AG09319 (cell line): ENCODE measurements at places on chromosomes 3 and 15.

DNA sequence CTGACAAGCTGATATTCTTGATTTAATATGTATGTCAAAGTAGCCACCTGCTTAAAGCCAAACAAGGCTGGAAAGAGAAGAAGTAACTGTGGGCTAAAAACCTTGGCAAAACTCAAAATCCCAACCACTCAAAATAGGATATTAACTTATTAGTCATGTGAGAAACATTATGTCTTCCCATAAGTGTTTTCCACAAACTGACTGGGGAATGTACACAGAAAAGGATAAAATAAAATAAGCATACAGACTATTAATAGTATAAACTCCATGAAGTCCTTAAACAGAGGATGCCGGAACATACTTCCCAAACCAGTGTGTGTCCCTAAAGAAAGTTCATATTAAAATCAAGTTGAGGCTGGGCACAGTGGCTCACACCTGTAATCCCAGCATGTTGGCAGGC lies 263.7 kb upstream of the THBS1 start:
- DNase-seq = no peak

- DNase-seq = no peak
Measured at GRCh38 chr3:181628384-181628783, 83.3 kb upstream of the SOX2 start.

DNA sequence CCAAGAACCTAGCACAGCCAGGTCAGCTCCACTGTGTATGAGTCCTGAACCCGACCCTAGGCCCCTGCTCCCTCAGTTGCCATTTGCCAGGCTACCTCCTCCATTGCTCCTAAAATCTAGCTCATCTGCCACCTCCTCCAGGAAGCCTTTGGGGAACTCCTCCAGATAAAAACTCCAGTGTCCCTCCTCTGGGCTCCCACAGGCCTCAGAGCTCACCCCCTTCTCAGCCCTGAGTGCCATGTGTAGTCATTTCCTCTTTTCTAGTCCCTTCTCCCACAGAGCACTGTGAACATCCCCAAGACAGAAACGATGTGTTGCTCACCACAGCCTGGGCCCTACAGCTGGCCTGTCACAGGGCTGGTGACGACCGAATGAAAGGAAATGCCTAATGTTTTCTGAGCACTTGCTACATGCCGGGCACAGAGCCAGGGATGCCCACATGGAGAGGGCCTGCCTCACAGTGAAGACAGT lies 61.0 kb downstream of the IQSEC1 start:
- no peak for DNase-seq

- DNase-seq = no peak
Measured at GRCh38 chr3:171883257-171883892, 40.2 kb downstream of the TMEM212 start.

DNA sequence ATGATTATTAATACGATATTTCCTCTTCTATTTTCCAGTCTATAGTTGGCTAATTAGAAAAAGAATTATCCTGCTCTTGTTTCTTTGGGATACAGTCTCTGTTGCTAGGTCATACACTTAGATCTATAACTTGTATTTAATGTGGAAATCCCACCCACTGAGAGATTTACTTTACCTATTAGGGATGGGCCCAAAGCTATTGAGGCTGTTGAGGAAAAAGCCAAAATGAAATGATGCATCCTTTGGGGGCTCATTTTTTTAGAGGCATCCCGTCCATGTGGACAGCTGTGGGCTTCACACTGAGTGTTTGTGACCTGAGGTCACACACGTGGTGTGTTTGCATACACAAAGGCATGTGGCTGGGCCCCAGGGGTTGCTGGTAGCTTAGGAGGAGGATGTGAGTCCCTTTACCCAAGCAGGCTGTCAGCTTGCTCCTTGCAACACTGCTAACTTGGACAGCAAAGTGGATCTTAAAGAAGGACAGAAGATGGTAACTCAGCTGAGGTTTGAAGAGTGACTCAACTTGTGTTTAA lies 477.4 kb downstream of the AGBL1 start:
- DNase-seq = no peak

GRCh38 chr3:144055604-144056003 lies 84.0 kb downstream of the DIPK2A start:
- no peak for DNase-seq

- DNase-seq = no peak
Measured at GRCh38 chr3:194369522-194370279, at the start of gene LRRC15. LRRC15 (minus strand) TSS chr3:194369743; CDS start chr3:194361043, 8,700 bp downstream.

- no peak for DNase-seq
Measured at GRCh38 chr3:113685124-113685523, 11.3 kb downstream of the USF3 start.

DNA sequence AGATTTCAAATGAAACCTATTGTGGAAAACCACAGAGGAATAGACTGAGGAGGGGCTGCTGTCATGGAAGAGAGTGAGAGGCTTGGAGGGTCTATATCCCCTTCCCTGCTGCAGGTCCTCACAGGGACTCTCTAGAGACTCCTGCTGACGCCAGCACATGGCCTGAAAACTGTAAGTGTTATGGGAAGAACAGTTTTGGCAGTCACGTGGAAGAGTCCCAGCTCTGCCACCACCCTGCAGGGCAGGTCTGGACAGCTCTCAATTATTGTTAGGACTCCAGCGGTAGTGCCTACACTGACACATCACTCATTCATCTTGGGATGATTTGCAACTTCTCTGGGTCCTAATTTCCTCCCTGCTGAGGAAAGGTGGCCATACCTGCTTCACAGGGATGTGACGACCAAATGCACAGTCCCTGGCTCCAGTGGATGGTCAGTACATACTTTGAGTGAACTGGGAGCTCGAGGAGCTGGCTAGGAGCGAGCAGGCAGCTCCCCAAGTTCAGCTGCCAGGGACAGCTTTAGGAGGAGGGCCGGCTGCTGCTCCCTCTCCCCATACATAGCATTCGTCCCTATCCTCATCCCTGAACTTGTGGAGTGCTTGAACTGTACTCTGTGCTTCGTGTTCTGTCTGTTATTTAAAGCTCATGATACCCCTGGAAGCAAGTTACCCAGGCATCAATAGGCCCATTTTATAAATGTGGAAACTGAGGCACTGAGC lies 49.2 kb downstream of the CTXND1 start:
- DNase-seq = no peak

GRCh38 chr15:38991126-38991525 lies 426.5 kb upstream of the RASGRP1 start:
- DNase-seq = peak; percentile 11

GRCh38 chr3:111538681-111539083 lies 3.3 kb upstream of the CD96 start:
- DNase-seq = no peak

DNA sequence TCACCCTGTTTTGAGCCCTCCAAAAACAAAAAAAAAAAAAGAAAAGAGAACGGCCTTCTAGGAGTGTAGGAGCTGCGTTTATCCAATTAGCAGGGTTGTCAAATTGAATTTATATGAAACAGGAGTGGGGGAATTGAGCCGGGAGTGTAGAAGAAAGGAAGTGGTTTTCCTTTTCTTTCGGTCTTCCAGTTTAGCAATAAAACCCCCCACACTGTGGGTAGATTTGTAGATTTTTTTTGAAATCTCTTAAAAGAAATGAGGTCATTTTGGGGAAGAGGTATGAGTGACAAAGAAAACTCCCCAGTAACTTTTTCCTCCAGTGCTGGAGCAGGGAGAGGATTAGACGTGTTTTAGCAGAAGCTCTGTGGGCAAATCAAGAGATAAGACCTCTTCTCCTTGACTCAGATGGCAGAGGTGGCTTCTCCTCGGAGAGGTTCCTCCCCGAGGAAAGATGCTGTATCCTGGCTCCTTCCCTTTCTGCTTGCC lies 30.8 kb downstream of the BOC start:
- DNase-seq = no peak

DNA sequence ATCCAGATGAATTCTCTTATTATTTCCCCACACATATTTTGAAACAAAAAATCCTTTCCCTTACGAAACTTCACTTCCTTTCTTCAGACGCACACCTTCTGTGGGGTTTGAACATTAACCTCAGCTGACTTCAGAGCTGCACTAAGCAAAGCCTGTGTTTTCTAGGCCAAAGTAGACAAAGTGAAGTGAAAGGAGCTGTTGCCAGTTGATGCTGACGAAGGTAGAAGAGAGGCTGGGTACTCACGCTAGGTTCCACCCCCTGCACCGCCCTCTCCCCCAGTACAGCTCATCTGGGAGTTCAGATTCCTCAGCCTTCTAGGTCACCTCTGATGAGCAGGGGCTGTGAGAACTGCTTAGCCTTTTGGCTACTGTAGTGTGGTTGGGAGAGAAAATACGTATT lies 24.1 kb downstream of the DUT start:
- DNase-seq = no peak

DNA sequence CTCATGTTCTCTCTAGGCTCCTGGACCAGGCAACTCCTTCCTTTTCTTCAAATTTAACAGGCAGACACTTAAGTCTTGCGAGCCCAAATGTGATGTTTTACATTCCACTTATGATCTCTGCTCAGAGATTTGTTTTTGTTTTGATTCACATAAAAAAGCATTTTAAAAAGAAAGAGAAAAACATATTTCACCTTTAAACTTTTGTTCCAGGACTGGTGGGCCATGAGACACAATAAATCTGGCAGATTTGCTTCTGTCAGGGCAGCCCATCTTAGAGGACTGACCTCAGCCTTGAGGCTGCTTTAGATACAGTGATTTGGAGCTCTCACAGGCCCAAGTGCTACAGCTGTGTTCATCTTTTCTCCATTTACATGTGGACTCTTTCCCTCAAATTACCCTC lies 52.0 kb downstream of the CMSS1 start:
- no peak for DNase-seq

- no peak for DNase-seq
Measured at GRCh38 chr3:192830291-192831110, 87.2 kb downstream of the MB21D2 start.

DNA sequence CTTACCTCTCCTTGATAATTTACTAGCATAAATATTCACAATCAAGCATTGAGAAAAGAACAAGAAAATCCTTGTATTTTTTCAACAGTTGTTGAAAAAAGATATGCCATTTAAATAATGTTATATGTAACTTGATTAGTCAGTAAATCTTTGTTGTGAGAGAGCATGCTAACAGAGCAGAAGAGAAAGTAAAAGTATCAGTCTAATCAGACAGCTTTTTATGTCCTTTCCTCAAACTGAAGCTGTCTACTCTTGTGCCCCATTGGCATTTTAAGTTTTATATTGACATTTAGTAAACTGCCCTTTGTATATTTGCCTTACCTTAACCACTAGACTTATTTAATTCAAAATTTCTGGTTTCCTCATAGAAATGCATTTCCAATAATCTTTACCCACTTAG lies 668.7 kb downstream of the OTOL1 start:
- no peak for DNase-seq

DNA sequence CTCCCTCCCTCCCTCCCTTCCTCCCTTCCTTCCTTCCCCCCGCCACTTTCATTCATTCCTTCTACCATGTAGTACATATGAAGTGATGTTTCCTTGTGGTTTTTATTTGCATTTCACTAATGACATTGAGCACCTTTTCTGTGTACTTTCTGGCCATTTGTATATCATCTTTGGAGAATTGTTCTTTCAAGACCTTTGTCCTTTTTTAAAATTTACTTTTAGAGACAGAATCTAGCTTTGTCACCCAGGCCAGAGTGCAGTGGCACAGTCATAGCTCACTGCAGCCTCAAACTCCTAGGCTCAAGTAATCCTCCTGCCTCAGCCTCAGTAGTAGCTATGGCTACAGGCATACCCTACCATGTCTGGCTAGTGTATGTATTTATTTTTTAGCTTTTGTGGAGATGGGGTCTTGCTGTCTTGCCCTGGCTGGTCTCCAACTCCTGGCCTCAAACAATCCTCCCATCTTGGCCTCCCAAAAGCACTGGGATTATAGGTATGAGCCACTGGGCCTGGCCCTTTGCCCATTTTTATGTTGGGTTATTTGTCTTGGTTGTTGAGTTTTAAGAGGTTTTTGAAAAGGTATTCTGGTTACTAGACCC lies 42.0 kb upstream of the CTDSPL2 start:
- no peak for DNase-seq

GRCh38 chr15:35061161-35061824 lies 23.8 kb downstream of the NANOGP8 start:
- DNase-seq = peak; percentile 12

DNA sequence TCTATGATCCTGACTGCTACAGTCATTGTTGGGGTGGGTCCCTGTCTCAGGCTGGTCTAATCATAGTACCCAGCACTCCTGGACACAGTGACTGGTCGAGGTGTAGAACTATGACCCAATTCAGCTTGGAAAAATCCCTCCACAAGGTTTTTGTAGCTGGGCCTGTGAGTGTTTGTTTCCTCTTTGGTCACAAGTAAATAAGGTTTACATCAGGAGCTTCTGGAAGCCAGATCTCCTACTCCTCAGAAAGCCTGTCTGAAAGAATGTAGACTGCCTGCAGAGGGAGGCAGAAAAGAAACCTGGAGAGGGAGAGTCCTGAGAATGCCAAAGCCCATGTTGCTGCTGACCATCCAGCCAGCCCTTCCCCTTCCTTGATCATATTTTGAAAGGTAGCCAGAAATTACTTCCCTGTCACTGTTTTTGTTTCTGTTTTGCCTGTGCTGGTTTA lies 123.2 kb downstream of the RAP2B start:
- DNase-seq = no peak

DNA sequence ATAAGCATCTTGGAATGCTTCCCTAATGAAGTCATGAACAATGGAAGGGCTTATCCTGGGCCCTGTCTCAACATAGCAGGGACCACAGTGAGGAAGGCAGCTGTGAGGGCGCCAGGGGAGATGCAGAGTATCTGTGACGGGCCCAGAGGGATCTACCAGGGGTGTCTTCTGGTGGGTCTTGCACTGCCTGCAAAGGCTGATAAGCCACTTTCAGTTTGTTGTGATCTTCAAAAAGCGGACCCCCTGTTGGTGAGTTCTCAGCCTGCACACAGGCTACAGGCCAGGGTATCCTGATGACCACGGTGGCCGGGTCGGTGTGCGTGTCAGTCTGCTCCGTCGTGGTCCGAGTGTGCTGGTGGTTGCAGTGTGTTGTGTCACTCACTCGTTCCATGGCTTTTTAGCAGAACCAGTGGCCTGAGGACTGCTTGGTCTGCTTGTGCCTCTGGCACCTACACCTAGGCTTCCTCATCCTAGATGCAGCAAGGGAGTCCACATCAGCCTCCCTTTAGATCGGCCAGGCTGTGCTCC lies 46.8 kb downstream of the CHDH start:
- no peak for DNase-seq

DNA sequence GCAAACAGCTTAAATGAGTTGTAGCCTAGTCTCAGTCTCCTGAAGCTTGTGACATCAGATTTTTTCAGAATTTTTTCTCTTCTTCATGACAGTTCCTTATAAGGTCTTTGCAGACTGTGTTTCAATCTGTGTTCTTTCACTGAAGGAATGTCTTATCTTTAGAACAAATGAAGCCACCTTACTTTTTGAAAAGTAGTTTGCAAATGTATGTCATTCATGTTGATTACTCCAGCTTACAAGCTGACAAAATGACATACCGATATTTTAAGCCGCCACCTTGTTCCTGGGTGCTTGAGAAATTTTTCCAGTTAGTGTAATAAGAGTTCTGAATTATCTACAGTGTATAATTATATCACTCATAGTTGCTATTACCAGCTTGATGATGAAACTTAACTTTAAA lies 57.0 kb downstream of the ASTE1 start:
- no peak for DNase-seq
